ENCODE measurements at places on chromosomes 5 and 9.
A peak's percentile ranks its signal among the peaks of the same experiment; 100 is the strongest.

DNA sequence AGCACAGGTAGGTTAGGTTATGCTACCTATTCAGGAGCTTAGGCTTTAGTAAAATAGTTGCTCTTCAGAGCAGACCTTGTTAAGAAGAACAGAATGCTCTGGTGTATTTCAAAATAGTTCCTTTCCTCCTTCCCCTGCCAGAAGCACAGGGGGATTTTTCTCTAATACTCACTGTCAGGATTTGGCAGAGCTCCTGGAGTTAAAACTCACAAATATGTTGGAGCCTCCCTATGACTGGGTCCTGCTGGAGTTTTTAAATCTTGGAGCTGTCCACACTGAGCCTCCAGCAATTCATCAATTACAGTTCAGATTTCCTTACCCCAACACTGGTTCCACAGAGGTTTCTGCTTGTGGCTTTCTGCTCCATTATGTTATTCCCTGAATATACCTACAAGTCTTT, 1233.8 kb upstream of the WWC1 start:
- no peak for DNase-seq

GRCh38 chr5:27026801-27027200, 11.6 kb downstream of the CDH9 start:
- DNase-seq: no peak

DNA sequence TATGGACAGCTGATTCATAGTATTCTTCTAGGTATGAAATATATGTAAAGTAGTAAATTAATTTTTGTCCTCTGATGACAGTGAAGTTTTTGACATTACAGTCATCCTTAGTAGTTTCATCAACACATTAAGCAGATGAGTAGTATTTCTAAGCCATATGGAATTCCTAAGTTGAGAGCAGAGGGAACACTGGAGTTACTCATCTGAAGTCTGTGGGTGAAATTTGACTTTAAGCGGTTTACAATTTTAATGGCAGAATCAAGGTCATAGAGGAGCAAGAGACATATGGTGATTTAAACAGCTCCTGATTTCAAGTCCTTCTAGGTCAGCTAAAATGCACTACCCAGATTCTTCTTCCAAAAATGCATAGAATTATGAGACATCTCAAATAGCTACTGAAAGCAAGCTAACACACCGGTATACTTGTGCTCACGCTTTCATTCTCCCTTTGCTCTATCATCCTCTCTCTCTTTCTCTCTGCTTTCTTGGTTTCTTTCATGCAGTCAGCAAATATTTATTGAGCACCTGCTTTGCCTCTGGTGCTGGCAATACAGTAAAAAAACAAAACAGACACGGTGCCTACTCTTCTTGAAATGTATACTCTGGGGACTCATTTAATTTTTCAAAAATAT, 235.9 kb downstream of the FER start:
- no peak for DNase-seq

- DNase-seq: peak; percentile 85
Observed at GRCh38 chr9:94157050-94157801, 73.0 kb downstream of the PTPDC1 start.

- peak; percentile 100 for DNase-seq
Observed at GRCh38 chr5:148965511-148966265, 97.2 kb downstream of the SH3TC2 start.

- no peak for DNase-seq
Observed at GRCh38 chr5:89015409-89015808, 132.4 kb upstream of the MEF2C start.

DNA sequence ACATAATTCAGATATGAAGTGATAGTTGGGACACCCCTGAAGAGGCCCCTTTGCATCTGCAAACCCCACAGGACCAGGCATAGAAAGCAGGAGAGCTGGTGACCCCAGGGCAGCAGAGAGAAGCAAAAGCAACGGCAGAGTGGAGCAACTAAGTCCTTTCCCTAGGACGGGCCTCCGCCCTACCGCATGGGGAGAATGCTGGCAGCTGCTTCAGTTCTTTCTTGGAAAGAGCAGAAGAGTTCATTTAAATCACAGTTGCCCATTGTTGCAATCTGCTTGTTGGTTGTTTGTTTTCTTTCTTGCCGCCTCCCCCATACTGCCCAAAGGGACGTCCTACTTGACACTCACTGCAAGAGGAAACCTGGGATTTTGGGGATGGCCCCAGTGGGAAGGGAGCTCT, 126.2 kb downstream of the ADAMTS16 start:
- no peak for DNase-seq

DNA sequence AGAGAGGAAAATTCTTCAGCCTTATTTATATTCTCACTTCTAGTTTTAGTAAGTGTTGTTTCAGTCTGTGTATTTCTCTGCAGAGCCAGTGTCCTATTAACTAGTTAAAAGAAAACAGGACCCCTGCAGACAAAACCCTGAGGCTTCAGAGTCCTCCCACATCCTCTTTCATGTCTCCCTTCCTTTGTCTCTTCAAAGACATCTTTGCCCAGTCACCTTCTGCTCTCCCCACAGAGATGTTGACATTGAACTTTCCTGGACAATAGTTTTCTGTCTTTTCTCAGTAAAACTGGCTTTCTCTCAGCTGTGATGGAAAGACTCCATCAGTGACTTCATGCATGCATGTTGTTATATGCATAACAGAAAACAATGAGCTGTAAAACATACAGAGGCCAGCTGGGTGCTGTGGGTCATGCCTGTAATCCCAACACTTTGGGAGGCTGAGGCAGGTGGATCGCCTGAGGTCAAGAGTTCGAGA, 20.2 kb downstream of the GRAMD2B start:
- DNase-seq: no peak

DNA sequence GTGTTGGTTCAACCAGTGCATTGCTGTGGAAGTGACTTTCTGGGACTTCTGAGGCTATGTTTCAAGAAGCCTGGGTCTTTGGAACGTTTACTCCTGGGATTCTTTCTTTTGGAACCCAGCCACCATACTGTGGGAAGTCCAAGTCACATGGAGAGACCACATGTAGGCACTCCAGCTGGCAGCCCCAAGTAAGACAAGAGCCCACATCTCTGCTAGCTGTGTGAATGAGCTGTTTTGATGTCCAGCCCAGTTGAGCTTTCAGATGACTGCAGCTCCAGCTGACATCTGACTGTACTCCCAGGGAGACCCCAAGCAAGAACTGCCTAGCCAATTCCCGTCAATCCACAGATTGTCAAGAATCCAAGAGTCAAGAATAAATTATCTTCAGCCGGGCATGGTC, 60.1 kb upstream of the SPATA31D4 start:
- peak; percentile 58 for DNase-seq

GRCh38 chr9:114929201-114929600, 1.2 kb downstream of the TNFSF8 start:
- no peak for DNase-seq

DNA sequence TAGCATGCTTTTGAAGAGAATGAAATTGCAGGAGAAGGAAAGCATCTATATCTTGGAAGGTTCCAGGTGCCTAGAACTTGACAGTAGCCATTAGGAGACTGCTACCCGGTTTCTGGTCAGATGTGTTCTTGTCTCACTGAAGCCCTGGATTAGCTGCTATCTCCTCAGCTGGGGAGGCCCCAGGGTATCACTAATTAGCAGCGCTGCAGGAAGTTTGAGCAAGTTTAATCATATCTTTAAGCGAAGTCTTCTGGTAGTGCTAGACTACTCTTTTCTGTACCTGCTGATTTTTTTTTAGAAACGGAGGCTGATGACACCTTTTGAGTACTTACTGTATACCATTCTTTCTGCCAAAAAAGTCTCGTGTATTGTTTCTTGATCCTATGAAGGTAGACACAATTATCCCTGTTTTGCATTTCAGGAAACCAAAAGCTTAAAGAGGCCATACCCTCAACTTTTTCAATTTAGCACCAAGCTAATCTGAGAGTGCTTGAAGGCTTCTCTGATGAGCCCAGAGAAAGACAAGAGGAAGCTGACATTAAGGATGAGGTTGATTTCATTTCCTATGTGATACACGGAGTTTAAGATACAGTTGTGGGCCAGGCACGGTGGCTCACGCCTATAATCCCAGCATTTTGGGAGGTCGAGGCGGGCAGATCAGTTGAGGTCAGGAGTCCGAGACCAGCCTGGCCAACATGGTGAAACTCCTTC, 201.3 kb downstream of the ARHGAP26 start:
- no peak for DNase-seq

- DNase-seq: peak; percentile 73
Observed at GRCh38 chr5:157100140-157100679, 8.6 kb downstream of the HAVCR2 start.

DNA sequence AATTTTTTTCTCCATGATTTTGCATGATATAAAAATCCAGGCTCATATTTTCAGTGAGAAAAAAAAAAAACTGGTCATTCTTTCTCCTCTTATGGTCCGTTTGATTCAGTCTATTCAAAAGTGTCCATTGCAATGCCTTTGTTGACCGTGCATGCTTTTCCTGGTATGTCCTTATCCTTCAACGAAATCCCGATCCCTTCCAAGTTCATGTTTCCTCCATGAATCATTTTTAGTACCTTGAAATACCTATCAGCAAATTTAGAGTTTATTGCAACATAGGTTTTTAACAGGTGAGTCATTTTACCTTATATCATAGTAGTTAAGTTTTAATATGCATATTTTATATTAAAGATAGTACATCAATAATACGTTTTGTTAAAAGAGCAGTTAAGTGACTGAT, 773.8 kb upstream of the CHD1 start:
- DNase-seq: no peak

Measured in kidney tubule cell (primary cell).